PC-3 (cell line): ENCODE measurements at places on chromosomes 6 and 20. TPM values are rescaled to one million over a fixed set of nuclear protein-coding genes. Genes with fewer than 3 reads are reported as not detected.

Gene CDSN
- total RNA-seq, result 0.55 and 0.81 TPM in 2 replicates

Gene AURKA
- 137 and 139 TPM in 2 replicates for total RNA-seq

Gene OR2J3
- total RNA-seq, result 0.29 TPM in 1 of 2 replicates, not detected in the other

Gene C6orf52
- 0.80 TPM in 1 of 2 replicates, not detected in the other for total RNA-seq

Gene SNTA1
- total RNA-seq, result 25.9 and 29.4 TPM in 2 replicates

Gene TFAP2D
- not detected in 2 replicates for total RNA-seq

Gene GGT7
- 1.5 and 3.2 TPM in 2 replicates for total RNA-seq

Gene FOXC1
- 7.3 and 12.0 TPM in 2 replicates for total RNA-seq

Gene CAGE1
- 0.29 TPM in 1 of 2 replicates, not detected in the other for total RNA-seq
